ENCODE measurements at places on chromosomes 7 and 10.

GRCh38 chr7:79320741-79321473 lies 132.6 kb downstream of the MAGI2 start:
- no peak for DNase-seq

GRCh38 chr7:89511900-89512299 lies 642.4 kb upstream of the STEAP1 start:
- no peak for DNase-seq

- DNase-seq, result no peak
These were observed 60.8 kb downstream of the ADRA2A start for GRCh38 chr10:111137587-111137986.

GRCh38 chr7:108358553-108358952 lies 97.7 kb downstream of the NRCAM start:
- DNase-seq, result no peak

- DNase-seq, result no peak
These were observed 38.2 kb downstream of the CALML5 start for GRCh38 chr10:5461203-5461588.

DNA sequence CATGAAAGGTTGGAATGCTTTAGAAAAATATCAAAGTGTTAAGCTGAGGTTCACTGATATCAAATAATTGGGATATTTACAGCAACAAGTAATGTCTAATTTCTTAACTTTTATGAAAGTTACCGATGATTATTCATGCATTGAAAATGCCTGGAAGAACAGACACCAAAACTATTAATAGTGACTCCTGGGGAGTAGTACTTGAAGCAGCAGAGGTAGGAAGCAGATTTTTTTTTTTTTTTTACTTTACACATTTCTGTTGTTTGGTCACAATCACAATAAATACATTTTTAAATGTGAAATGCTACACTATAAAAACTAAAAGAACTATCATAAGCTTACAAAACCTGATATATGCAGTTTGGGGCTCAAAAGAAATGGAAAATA lies 70.5 kb upstream of the FGL2 start:
- DNase-seq, result no peak

- DNase-seq, result no peak
These were observed 23.3 kb downstream of the CPXM2 start for GRCh38 chr10:123868038-123869019.

- no peak for DNase-seq
These were observed 260.9 kb upstream of the FZD8 start for GRCh38 chr10:35903021-35903420.

- no peak for DNase-seq
These were observed 38.2 kb upstream of the DPYSL4 start for GRCh38 chr10:132148261-132149251.

- no peak for DNase-seq
These were observed 115.4 kb upstream of the ETV1 start for GRCh38 chr7:14104861-14105260.

DNA sequence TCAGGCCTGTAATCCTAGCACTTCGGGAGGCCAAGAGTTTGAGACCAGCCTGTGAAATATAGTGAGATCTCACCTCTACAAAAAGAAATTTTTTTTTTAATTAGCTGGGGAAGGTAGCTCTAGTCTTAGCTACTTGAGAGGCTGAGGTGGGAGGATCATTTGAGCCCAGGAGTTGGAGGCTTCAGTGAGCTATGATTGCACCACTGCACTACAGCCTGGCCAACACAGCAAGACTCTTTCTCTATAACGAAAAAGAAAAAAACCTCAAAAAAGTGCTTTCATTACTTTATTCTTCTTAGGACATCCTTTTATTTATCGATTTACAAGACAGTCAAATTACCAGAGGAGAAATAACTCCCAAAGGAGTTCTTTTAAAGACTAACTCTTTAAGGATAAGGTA lies 49.4 kb upstream of the EXOC4 start:
- DNase-seq, result no peak
